Fibroblast of the aortic adventitia (primary cell): ENCODE measurements at places on chromosomes 4 and X. TPM values are rescaled to one million over a fixed set of nuclear protein-coding genes. Genes with fewer than 3 reads are reported as not detected.

GRCh38 chr4:10011885-10012284 lies 9.4 kb downstream of the SLC2A9 start:
- no peak for DNase-seq

DNA sequence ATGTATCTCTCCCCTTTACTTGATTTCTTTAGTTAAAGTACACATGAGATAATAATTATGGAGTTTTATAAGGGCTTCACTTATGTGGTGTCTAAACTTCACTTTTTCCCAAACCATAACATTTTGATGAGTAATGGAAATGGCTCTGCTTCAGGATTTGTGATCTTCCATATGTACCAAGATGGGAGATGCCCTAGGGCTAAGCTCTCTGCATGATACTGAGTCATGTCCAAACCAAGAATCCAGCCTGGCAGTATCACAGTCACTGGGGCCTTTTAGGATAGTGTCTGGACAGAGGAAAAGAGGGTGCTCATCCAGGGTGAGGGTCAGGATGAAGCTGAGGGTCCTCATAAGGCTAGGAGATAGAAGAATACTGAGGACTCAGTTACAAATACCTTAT lies 47.9 kb upstream of the PAGE3 start:
- DNase-seq, result no peak

DNA sequence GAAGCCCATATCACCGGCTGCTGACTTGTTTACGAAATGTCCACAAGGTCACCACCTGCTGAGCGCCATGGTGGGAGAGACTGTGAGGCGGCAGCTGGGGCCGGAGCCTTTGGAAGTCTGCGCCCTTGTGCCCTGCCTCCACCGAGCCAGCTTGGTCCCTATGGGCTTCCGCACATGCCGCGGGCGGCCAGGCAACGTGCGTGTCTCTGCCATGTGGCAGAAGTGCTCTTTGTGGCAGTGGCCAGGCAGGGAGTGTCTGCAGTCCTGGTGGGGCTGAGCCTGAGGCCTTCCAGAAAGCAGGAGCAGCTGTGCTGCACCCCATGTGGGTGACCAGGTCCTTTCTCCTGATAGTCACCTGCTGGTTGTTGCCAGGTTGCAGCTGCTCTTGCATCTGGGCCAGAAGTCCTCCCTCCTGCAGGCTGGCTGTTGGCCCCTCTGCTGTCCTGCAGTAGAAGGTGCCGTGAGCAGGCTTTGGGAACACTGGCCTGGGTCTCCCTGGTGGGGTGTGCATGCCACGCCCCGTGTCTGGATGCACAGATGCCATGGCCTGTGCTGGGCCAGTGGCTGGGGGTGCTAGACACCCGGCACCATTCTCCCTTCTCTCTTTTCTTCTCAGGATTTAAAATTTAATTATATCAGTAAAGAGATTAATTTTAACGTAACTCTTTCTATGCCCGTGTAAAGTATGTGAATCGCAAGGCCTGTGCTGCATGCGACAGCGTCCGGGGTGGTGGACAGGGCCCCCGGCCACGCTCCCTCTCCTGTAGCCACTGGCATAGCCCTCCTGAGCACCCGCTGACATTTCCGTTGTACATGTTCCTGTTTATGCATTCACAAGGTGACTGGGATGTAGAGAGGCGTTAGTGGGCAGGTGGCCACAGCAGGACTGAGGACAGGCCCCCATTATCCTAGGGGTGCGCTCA lies 8.7 kb upstream of the MSANTD1 start:
- no peak for DNase-seq

The HTN3 gene
- total RNA-seq, result not detected in 2 replicates

DNA sequence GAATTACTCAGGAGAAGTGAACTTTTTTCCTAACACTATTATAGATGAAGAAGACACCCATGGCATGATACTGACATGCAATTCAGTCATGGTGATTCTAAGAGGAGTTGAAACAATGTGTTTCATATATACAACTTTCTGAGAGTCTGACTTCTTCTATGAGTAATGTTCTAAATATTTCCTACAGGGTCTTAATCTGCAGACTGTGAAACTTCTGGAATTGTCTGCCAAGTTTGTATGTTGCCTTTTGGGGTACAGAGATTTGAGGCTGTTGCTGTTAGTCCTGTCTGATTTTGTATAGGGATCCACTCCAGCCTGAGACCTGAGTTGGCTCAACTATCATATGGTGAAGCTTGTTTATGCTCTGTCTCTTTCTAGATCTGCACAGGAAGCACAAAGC lies 160.6 kb upstream of the GATB start:
- DNase-seq, result peak; percentile 55

The IL3RA gene
- total RNA-seq, result 0.09 TPM in 1 of 2 replicates, not detected in the other

DNA sequence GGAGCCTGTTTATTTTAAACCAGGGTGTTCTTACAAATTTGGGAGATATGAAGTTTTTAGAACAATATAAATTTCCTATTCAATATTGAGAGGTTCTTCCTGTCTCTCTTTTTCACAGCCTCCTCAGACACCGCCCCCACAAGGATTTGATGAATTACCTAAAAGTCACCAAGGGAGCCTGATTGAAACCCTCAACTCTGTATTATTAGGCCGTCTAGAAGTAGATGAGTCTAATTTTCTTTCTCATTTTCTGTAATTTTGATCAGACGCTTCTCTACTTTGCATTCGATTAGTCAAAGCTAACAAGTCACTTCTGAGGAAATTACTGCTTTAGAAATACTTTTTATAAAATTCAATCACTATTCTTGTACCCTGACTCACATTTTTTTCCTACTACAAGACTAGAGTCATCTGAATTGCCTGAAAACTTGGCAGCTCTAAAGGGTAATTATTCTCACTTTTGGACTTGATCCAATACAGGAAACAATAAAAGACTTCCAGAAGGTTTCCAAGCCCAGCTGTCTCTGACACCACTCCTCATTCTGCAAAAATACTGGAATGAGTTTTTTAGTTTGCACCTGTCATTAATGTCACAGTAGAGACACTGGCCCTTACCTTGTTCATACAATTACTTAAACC lies 111.2 kb downstream of the ELOVL6 start:
- DNase-seq, result peak; percentile 91

The FAM120C gene
- 4.2 and 10.5 TPM in 2 replicates for total RNA-seq

GRCh38 chrX:129618997-129619396 lies 35.8 kb downstream of the APLN start:
- DNase-seq, result no peak

The CT47C1 gene
- total RNA-seq, result not detected in 2 replicates

The KANTR gene
- total RNA-seq, result 4.4 and 7.2 TPM in 2 replicates

DNA sequence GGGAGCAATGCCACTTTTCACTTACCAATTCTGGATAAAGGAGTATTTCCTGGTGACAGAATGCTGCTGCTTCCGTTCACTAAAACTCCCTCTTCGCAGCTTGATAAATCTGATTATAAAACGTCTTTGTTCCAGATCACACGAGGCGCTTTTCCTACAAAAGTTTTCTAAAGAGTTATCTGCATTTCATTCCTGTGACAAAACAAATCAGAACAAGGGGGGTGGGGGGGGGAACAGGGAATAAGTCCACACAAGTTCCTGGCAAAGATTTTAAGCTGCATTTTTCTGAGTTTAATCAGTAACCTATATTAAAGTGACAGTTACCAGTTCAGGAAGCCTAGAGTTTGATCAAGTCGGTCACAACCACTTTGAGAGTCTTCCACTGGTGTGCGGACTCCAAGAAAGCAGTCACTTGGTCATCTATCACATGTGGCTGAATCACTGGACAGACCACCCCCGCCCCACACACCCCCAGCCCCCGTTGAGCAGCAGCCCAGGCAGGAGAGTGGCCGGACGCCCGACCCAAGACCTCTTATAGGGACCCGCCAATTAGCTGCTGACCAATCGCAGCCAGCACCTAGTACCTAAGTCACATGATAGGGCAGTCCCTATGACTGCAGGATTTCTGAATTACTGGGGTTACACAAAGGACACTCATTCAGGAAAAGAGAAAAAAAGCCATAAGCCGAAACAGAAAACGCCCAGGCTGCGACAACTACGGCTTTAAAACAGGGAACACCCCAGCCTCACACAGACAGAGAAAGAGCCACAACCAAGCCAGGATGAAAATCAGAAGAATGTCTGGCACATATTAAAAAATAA lies 569.3 kb upstream of the DIPK2B start:
- peak; percentile 94 for DNase-seq

The PDHA1 gene
- total RNA-seq, result 40.8 and 195 TPM in 2 replicates
